T-helper 9 cell (primary cell): ENCODE measurements at places on chromosomes 3 and 15.

DNA sequence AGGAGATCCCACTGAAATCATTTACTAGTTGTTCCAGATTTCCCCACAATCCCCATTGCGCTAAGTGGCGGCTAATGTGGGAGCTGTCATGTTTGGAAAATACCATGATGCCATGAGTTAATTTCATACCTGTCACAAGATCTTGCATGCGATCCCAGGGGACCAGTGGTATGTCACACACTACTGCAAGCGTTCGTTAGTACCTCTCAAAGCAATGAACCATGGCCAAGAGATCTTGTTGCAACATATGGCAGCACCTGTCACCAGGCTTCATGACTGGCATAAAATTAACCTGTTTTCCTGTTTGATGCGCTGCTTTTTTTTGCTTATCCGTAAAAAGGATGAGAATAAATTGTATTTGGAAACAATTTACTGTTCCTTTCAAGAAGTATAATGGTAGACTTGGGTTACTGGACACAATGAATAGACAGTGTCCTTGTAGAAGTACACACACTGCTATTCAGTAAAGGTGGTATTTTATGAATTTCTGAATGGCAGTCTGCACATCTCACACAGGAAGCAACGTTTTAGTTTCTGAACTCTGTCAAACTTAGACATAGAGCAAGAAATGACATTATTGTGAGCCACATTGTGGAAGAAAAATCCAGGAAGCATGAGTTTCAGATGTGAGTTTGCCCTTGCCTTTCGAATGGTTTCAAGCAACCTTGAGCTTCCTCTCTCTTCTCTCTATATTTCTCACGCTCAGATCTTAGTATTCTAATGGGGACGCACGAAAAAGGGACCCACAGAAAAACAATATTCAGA is 81.9 kb downstream of the CHL1 start:
- no peak for DNase-seq

DNA sequence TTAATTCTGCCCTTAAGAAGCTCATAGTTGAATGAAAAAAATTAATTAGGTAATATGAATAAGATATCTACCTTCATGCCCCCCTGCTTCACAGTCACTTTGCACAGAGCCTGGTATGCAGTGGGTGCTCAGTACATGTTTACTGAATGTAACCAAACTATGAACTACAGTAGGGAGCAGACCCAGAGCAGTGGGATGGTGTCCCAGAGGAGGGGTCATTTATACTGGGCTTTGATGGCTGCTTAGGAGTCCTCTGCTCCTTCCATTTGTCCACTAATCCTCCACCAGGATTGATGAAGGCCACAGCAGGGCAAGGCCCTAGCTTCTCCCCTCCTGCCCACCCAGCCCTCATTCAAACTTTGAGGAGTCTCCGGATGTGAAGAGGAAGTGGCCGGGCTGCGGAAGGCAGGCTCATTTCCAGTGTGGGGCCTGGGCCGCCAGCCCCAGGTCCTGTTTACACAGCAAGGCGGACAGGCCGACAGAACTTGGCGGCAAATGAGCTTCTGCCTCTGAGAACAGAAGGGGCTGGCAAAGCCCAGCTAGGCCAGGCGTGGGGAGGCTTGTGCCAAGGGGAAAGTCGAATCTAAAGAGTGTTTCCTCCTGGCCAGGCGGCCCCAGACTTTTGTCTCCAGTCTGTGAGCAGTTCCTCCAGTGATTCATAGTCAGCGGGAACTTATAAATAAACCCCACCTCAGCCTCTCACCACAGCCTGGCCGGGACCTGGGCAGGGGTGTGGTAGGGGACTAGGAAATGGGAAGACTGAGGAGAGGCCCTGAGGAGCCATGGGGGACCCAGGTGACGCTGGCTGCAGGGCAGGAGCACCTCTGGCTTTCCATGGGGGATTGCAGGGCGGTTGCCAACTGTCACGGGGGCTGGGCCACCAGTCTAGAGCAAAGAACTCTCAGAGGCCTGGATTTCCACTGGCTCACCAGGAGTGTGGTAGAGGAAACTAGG is 51.6 kb upstream of the LCTL start:
- no peak for DNase-seq

GRCh38 chr3:138638641-138639040 is 30.1 kb downstream of the FAIM start:
- DNase-seq = no peak

DNA sequence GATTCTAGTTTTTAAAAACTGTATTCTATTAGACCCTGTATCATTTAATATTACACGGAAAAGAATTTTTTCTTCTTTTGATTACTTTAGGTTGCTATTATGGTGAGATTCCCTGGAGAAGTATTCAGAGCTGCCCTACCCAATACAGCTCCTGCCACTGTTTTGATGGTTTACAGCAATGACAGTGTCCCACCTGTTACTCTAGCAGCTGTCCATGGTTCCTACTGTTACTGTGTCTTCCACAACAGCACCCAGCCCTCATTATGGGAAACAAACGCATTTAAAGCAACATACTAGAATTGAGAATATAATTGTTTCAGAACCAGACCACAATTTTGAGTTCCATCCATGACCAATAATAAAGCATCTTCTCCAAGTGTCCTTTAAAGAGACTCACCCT is 450.7 kb downstream of the SHQ1 start:
- DNase-seq = no peak

- no peak for DNase-seq
Measured at GRCh38 chr3:70182166-70182565, 130.3 kb downstream of the MDFIC2 start.

DNA sequence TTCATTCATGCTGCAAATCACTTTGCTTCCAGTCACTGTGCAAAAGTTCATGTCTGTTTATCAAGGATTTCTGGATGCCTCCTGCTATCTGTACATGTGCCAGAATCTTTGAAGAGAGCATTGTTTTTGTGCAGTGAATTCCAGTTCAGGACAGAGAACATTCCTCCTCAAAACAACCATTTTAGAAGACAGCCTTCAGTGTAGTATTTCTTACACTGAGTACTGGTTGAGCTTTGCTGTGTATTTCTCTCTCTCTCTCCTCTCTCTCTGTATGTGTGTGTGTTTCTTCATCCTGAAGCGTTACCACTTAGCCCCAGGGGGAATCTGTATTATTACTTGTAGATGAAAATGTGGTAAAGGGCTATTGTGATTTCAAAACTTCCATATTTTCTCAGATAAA is 123.8 kb upstream of the CHL1 start:
- no peak for DNase-seq

DNA sequence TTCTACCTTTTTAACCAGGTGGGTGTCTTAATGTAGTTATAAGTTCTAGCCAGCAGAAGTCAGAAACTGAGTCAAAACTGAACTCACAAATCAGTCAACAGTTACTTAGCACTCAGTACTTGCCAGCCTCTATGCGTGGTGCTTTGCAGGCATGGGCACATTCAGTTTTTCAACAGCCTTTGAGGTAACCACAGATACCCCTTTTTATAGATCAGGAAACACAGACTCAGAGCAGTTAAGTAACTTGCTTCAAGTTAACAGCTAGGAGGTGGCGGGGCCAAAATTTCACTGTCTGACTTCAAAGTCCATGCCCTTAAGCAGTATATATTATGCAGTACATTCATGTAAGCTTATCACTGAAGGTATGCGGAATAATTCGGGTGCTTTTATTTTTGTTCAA is 139.4 kb downstream of the FHIT start:
- DNase-seq = no peak

- DNase-seq = no peak
Measured at GRCh38 chr15:91254766-91255165, 154.7 kb downstream of the SV2B start.

DNA sequence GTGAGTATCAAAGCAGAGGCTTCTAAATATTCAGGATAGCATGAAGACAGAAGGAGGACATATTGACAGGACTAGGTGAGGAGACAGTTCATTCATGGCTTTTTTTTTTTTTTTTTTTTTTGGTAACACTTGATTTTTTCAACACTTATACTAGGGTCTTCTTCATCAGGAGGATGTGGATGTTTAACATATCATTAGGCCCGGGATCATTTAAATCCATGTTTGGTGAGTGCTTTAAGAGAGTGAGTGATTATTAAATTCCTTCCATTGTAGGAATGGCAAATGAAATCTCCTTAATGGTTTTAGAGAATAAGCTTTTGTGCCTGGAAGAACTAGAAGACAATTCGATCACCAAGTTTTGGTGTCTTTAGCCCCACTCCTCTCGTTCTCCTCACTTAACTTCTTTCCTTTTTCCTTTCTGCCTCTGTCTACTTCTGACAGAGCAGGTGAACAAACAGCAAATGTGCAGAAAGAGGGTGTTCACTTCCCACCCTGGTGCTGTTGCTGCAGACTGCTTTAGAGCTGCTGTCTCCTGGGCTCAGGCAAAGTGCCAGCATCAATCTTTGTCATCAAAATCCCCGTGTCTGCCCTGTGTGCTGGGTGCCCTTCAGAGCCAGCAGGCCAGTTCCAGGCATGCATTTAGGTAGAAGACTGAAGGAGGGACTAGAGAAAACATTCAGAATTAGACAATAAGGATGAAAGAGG is 35.6 kb upstream of the RAB11A start:
- DNase-seq = no peak

DNA sequence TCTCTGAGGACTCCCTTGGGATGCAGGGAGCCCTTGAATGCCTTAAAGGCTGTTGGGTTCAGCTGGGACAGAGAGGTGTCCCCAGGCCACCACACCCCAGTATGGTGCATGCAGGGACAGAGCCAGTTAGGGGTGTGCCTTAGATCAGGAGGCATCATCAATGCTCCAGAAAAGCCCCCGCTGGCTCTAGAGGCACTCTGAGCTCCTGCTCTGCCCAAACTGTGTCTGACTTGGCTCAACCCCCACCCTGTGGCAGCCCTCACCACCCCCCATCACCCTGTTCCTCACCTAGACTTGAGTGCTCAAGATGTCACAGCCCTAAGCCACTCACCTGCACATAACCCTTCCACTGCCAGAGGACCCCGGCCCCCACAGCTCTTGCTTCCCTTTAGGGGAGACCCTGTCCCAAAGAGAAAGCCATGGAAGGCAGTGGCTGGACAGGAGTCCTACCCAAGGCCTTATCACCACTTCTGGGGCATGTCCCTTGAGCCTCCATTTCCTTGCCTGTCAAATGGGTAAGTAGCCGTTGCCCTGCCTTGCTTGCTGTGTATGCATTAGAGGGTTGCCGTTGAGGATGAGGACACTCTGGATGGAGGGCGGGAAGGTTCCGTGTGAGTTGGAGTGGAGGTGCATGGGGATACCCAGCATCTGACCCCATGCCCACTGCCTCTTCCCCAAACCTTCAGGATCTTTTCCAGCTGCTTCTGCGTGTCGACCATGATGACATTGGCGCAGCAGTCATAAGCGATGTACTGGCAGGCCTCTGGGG is 41.4 kb downstream of the ACSBG1 start:
- DNase-seq = no peak

DNA sequence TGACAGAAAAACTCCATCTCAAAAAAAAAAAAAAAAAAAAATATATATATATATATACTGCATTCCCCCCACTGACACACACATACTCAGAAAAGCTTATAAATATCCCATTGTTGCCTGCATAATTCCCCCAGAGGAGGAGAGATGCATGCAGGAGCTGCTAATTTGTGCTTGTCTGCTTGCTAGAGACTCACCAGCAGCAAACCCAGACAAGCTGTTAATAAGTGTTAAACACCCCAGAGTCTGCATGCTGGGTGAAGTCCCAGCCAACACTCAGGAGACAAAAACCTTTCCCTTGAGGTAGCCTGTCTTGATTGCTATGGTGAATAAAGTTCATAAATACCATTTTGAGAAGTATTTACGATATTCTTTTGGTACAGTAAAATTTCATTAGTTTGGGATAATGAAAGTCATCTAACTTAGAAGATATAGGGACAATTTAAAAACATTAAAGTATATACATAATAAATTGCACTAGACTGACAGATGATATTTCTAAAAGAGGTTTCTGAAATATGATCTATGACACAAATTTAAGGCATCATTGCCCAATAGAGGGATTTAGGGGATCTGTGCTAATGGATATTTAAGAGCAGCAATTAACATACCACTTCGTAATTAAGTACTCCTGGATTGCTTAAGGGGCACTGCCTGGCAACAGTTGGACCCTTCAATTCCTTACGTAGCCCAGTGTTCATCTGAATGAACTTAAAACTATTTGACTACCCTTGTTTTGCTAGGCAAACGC is 400.0 kb upstream of the C2CD4B start:
- DNase-seq = no peak

GRCh38 chr15:53837263-53837662 is 77.8 kb upstream of the WDR72 start:
- DNase-seq = no peak

DNA sequence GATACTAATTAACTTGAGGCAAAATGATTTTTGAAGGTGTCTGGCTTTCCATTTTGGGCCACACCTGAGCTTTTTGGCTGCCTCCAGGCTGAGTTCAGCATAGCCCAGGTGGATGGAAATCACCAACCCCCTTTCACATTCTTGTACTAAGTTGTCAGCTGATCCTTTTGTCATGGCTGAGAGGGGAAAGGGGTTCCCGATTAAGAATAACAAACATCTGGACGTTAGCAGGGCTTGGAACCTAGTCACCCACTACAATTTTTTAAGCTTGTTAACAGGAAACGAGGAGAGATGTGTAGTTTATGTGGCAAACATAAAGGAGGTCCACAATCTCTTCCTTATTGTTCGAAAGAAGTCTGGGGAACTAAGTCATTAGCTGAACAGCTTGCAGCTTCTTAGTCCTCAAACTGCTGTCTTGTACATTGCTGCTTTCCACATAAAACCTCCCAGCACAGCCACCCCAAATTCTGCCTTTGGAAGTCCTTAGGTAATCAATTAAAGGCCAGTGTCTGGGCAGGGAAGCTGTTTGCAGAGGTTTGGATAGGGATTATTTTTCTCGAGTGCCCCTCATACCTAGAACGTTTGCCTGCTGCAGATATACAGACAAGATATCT is 5.0 kb downstream of the NR2F2 start:
- no peak for DNase-seq

GRCh38 chr3:174342171-174342570 is 517.0 kb upstream of the NAALADL2 start:
- no peak for DNase-seq
